ENCODE measurements at places on chromosomes 13 and 19.

DNA sequence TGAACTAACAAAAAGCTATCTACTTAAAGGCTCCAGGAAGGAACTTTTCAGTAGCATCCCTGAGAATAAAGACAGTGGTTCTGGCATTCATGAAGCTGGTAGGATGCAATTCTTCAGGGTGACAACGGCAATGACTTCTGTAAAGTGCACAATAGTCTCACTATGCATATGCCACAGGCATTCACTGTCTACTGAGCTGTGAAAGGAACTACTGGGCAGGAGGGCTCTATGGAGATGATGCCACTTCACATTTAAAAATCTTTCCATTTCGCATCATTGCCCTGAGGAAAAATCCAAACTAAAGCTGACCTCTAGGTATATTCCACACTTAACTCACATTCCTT is 2020.6 kb upstream of the PCDH20 start:
- no peak for DNase-seq

DNA sequence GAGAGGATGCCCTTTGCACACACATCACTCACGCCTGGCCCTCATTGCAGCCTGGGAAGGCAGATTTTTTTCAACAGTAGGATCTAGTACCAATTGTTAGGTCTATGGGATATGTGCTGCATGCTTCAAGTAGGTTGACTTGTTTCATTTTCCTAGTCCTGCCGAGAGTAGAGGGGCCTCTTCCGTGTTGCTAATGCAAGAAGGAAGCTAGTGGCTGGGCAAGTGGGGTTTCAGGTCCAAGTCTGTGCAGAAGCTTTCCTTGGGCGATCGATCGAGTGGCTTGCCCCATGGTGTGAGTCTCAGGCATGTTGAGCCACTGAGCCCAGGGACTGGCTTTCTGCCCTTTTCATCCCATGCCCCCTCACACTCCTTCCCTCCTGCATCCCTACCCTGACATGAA is 13.7 kb downstream of the ILF3 start:
- DNase-seq = no peak

- DNase-seq = no peak
These were observed 12.5 kb downstream of the EPN1 start for GRCh38 chr19:55687281-55688201.

- DNase-seq = no peak
These were observed 977.3 kb downstream of the UQCRFS1 start for GRCh38 chr19:28235606-28236125.

DNA sequence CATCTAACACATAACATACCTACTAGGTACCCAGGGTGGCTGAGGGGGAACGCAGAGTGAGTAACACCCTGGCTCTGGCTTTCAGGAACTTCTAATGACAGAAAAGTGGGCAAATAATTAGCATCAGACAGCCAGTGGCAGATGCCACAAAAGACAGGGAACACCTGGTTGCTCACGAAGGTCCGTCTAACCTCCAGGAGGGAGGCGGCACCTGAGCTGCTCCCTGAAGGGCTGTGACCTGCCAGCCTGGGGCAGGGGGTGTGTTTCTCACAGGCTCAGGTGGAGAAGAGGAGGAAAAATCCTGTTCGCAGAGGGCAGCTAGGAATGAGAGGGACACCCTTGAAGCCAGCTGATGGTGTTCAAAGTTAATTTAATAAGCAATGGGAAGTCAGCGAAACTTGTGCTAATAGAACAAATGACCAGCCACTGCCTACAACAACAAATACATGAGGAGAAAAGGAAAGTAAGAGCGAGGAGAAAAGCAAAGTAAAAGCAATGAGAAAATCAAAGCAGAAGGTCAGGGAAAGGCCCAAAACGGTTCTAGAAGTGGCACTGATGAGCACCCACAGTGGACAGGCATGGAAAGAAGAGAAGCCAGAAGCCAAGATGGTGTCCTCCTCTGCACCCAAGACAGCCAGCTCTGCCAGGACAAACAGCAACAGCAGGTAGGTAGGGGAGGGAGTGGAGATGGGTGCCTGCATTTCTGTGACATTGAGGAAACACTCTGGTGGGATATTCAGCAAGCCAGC is 87.3 kb downstream of the STK24 start:
- no peak for DNase-seq

- DNase-seq = no peak
These were observed 8.5 kb downstream of the FOSB start for GRCh38 chr19:45476304-45476703.

DNA sequence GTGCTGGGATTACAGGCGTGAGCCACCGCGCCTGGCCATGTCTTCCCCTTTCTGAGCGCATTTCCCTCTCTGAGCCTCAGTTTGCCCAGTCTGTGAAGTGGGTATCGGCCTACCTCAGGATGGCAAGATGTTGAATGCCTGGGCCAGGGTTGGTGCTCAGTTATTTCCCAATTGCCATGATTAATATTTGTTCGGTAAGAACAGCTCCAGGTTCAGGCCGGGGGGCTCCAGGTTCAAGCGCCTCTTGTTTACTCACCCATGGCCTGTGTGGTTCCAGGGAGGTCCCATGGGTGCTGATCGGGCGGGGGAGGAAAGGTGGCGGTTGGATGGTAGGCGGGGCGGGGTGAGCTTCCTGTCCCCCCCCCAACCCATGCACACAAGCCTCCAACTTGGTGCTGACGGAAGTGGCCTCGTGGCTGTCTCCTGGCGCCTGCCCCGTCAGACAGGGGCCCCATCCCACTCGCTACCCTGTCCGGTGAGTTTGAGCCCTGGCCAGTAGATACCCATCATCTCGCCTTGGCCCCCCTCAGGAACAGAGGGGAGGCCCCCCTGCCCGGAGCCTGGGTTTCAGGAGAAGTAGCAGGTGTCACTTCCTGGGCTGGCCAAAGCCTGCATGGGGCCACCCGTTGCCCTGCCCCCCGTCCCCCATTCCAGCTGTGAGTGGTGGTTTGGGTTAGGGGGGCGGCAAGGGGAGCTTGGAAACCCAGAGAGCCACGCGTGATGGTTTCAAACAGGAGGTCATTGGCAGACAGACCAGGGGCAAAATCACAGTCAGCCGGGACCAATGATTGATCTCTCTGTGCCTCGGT is at the start of gene FCHO1:
Gene FCHO1 (plus strand): TSS at position 375 of the 809 bp plus-strand sequence. CDS start 3,688 bp downstream, outside the sequence.
- peak; percentile 65 for DNase-seq

GRCh38 chr19:46639358-46640182 is 3.6 kb upstream of the GNG8 start:
- no peak for DNase-seq

GRCh38 chr19:38425810-38426466 is at the start of gene RASGRP4:
RASGRP4 (minus strand) TSS chr19:38426219; CDS start chr19:38426091, 128 bp downstream.
- no peak for DNase-seq

DNA sequence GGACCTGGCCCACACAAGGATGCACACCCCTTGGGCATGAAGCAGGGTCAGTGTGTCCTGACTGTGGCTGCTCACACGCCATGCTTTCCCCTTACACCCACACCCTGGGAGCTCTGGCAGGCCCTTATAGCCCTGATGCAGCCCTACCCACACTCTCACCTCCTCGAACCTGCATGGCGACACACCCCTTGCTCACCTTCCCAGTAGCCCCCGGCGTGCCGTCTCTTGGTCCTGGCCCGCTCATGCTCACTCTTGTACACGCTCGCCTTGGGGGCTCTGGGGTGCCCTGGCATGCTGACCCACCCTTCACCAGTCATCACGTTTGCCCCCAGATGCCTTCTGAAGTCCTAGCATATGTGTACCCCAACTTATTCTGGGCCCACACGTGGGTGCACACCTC is 56.1 kb downstream of the MAP4K1 start:
- no peak for DNase-seq

DNA sequence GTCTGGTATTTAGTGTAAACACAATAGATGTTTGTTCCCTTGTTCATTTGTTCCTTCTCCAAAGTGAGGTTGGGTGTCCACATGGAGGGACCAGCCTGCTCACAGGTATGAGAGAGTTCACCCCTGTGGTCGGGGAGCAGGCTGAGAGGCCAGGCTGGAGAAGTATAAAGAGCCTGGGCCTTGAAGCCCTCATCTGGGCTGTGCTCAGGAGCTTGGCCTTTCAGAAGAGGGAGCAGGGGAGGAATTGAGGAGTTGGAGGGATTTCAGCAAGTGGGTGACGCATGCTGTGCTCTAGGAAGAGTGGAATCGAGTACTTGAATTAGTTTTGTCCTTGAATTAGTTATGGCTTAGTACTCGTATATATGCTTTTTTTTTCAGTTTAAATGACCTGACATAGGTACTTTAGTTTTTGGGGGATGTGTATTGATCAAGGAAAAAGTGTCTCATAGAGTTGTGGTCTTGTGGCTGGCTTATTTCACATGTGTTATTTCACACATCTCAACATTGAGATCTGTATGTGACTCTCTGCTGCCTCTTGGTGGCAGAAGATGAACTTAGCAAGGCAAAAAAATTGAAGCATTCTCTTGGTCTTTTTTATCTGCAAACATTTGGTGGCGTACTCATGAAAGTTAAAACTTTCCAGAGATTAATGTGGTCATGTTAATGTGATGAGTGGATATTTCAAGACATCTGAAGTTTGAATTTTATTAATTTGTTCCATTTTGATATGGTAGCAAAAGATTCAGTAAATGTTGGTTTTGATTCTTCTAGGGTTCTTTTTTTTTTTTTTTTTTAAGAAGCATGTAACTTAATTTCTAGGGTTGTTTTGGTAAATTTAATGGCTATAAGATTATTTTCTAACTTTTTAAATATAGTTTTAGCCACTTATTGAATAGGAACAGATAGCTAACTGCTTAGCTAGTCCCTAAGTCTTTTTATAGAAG is 54.3 kb downstream of the SLAIN1 start:
- DNase-seq = no peak

DNA sequence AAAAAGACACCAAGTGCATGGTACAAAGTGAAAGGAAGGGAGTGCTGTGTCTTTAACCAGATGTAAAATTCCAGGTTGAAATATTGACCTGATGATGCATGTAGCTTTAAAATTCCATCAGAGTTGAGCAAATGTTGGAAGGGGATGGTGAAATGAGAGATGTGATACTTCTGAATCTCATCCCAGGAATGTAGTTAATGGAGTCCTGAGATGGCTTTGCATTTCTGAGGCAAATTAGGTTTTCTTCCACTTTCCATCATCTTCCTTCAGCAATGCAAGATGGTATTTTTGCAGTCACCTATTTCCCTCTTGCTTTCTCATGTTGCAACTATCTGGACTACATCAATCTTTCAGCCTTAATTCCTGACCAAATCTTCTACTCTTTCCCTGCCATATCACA is 194.1 kb upstream of the MIR17HG start:
- no peak for DNase-seq

- no peak for DNase-seq
These were observed 76.2 kb downstream of the PTPRS start for GRCh38 chr19:5264453-5264852.

DNA sequence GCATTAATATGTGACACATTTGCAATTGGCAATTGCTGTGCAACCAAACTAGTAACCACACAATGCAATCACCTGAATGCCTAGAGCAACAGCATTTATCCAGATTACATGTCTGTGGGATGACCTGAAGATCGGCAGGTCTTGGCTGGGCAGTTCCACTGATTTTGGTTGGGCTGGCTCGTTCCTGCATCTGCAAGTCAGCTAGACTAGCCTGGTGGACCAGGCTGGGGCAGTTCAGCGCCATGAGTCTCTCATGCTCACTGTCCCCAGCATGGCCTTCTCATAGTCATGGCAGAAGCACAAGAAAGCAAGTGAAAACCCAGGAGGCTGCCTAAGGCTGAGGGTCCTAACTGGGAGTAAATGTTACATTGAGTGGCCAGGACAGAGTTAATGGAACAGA is 229.1 kb upstream of the TSHZ3 start:
- no peak for DNase-seq

- no peak for DNase-seq
These were observed 217.2 kb upstream of the SLC10A2 start for GRCh38 chr13:103283451-103283820.

GRCh38 chr19:15412832-15413231 is 6.0 kb downstream of the AKAP8L start:
- DNase-seq = no peak

DNA sequence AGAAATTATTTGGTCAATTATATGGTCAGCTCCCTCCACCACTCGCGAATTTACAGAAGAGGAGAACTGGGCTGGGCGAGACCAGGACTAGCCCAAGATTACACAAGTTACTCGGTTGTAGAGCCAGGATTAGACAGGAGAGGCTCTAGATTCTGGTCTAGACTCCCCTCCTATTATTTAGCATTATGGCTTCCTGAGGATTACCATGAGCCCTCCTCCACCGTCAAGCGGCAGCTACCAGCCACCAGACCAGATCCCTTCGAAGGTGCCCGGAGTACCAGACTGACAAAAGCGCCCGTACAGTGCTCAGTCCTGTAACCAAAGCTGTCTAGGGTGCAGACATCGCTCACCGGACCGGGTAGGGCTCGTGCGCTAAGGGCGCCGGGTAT is 497 bp upstream of the MLNR start:
- DNase-seq = no peak

- DNase-seq = no peak
These were observed 15.2 kb downstream of the UPF1 start for GRCh38 chr19:18846862-18847548.

GRCh38 chr13:77898097-77898496 is 20.5 kb downstream of the EDNRB start:
- no peak for DNase-seq

GRCh38 chr13:94556041-94556440 is 39.9 kb downstream of the TGDS start:
- no peak for DNase-seq

DNA sequence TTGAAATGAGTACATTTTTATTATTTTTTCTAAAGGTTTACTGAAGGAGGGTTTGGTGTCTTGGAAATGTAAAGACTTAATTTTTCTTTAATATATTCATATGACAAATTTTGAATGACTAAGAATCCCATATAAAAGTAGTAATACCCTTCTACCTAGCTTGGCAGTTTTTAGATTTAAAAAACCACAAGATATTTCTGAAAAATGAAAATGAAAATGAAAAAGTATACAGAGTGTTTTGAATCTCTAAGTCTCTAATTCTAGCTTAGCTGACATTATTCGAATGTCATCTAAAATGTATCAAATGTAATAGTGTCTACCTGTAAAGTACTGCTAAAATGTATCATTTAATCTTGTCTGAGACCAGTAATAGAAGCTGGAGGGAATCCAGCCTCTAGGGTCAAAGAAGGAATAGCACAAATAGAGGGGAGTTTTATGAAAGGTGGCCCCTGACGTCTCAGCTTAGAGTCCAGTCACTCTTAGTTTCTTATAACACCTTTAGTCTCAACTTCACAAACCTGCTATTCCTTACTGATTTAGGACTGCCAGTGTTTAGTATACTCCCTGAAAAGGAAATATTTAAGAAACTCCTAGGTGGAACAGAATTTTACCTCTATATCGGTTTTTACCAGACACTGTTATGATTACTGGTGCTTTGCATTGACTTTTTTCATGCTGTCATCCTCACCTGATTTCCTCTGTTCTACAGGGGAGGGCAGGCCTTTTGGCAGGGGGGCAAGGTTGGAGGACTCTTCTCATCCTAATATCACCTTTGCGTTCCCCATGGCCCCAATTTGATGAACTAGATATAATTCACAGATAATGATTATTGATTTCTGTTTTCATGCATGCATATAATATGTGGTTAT is 16.2 kb upstream of the MIR17HG start:
- DNase-seq = no peak

- DNase-seq = no peak
These were observed 25.1 kb downstream of the TMEM161A start for GRCh38 chr19:19113040-19113626.

- no peak for DNase-seq
These were observed 64.2 kb downstream of the ARHGAP35 start for GRCh38 chr19:46924874-46925547.

All from activated naive CD8-positive, alpha-beta T cell treated with anti-CD3 and anti-CD28 coated beads, Interleukin-2, amount 50 U/mL, for 16 hours (primary cell).